ENCODE measurements at places on chromosomes 4 and X.

DNA sequence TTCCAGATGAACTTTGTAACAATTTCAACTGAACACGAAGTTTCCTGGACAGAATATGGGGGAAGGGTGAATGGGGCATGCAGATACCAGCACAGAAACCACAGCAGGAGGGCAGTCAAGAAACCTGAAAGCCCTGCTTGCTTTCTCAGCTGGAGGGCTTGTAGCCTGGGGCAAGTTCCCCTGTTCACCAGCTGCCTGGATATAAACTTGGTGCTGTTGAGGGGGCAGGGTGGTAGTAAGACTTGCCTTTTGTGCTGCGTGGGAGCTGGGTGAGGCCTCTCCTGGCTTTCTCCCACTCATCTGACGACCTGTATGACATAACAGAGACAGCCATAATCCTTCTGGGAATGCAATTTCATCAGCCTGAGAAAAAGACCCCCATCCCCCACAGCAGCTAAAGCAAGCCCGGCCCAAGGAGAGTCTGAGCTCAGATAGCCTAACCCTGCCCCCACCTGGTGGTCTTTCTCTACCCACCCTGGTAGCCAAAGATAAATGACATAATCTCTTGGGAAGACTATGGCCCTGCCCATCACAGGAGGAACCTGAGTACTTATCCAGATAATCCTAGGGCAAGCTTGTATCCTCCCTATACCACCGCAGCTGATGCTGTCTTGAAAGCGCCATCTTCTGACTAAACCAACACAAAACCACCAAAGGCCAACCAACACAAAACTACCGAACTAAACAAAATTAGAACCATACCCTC lies 234.3 kb downstream of the LAS1L start:
- no peak for DNase-seq

GRCh38 chrX:11611965-11612364 lies 53.8 kb downstream of the ARHGAP6 start:
- no peak for DNase-seq

DNA sequence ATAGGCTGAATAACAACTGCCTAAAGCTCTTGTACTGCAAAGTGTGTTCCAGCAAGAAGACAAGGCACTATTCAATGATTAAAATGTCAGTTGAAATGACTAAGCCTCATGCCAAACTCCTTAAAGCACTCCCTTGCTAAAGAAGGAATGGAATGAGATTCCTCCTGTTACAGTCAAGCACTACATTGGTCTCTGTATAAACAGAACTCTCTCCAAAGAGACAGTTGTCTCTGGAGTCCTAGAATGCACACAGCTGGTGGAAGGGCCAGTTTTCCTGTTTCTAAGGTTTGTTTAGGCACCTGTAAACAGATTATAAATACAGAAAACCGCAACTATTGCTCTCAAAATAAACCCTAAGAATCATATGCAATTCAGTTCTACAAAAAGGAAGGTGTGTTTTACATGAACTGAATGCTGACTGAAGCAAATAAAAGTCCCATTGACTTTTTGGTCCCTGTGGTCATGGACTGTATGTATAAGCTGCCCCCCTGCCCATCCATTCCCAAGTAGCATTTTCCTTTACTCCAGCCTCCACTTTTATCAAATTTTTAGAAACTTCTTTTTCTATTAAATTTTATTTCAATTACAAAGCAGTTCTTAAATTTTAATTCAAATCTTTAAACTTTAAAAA lies 47.0 kb downstream of the FAT1 start:
- no peak for DNase-seq

GRCh38 chr4:85268961-85269360 lies 206.0 kb upstream of the ARHGAP24 start:
- no peak for DNase-seq

DNA sequence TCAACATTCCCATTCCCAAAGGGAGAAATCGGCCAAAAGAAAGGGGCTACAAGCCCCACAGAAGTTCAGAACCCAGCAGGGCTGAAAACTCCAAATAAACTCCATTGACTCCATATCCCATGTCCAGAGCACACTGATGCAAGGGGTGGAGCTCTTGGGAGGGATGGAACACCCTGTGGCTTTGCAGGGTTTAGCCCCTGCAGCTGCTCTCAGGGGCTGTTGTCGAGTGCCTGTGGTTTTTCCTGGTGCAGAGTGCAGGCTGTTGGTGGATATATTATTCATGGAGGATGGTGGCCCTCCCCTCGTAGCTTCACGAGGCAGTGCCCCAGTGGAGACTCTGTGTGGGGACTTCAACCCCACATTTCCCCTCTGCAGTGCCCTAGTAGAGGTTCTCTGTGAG lies 53.7 kb downstream of the PDGFRA start:
- DNase-seq, result no peak

DNA sequence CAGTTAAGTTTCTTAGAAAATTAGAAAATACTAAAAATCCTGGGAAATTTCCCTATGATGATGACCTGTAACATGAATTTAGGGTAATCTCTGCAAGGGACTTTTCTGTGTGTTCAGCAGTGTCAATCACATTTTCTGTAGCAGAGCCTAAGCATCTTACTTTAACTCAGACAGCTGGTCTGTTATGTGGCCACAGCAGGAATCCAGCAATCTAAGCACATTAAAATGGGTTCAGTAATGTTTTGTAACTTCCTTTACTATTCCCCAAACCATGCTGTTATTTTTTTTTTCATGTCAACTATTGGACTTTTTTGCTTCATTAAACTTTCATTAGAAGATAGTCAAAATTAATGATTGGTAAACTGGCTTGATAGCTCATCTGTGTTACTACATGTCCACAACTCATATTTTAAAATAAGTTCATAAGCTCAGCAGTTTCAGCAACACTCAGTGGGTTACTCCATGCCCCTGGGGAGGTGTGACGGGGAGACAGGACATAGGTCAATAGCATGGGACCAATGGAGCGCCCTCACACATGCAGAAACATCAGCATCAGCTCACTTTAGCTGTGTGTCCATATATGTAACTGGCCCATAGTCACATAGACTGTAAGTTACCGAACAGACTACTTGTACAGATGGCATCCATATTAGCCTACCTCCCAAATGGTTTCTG lies 168.0 kb upstream of the PACRGL start:
- DNase-seq, result no peak

DNA sequence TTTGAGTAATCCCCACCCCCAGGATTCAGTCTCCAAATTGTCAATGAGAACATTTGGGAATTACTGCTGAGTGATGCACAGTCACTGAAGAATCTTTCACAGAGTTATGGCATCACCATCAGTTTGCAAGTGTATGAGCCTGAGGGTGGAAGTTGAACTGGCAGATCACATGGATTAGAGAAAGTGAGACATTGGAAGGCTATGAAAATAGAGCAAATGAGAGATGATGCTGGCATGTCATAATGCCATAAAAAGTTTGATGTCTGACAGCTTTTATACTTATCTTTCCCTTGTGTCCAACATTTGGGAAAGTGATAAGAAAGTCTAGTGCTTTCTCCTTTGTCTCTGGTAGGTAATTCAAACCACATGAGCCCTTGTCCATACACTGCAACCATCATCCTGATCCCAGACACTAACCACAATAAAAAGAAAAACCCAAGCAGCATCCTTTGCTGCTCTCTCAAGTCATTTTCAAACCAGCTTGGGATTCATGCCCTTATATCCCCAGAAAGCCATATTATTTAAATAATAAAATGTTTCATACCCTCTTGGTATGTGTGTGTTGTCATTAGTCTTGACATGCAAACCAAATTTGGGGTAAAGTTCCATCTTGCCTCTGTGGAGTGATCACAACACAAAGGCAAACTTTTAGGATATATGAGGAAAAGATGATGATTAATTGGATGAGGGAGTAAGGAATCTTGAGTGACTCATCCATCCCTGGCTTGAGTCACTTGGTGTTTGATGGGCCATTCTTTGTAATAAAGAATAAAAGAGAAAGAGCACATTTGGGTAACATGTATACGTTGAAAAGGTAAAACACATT lies 438.9 kb downstream of the GRXCR1 start:
- DNase-seq, result no peak

Data from D721Med (cell line).